Activated T-cell treated with anti-CD3 and anti-CD28 coated beads, Interleukin-2, amount 50 U/mL, for 1 hour (primary cell): ENCODE measurements at places on chromosomes 4 and X.

DNA sequence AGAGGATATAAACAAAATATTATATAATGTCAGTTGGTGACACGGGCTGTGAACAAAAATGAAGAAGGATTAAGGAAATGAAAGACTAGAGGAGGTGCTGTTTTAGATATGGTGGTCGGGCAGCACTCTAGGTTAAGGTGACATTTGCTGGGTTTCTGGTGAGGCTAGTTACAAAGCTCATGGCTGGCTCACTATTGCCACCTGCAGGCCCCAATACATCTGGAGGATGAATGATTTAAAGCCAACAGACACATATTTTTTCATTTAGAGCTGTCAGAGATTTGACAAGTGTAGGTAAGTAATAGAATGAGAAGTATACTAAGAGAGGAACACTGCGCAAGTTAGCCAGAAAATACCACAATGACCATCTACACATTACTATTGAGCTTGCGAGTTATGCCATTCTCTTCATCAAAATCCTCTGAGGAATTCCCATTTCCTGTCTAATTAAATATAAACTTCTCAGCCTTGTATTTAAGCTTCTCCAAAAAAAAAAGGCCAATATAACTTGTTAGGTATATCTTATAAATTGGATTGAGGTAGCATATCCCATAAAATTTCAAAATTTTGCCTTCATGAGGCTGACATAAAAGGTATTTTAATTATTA, 6.4 kb upstream of the FGG start:
- DNase-seq, result peak; percentile 38

DNA sequence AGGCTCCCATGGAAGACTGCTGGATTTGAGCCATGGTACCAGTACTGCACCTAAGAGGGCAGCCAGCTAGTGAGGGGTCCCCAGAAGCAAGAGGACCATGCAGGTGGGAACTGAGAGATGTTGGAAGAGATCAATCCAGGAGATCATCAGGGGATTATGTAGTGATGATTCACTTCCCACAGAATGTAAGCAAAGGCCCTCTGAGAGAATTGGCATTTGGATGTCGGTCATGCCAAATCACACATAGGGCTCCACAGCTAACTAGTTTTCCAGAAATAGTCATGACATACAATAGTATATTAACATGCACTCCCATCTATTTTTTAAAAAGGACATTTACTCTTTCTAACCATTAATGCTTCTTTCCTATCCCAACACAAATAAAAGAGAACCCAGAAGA, 112.5 kb downstream of the RASGEF1B start:
- DNase-seq, result no peak

GRCh38 chrX:150542846-150543229, 25.6 kb upstream of the MTM1 start:
- no peak for DNase-seq

- DNase-seq, result no peak
Observed at GRCh38 chrX:108261549-108262203, 170.1 kb downstream of the ATG4A start.

DNA sequence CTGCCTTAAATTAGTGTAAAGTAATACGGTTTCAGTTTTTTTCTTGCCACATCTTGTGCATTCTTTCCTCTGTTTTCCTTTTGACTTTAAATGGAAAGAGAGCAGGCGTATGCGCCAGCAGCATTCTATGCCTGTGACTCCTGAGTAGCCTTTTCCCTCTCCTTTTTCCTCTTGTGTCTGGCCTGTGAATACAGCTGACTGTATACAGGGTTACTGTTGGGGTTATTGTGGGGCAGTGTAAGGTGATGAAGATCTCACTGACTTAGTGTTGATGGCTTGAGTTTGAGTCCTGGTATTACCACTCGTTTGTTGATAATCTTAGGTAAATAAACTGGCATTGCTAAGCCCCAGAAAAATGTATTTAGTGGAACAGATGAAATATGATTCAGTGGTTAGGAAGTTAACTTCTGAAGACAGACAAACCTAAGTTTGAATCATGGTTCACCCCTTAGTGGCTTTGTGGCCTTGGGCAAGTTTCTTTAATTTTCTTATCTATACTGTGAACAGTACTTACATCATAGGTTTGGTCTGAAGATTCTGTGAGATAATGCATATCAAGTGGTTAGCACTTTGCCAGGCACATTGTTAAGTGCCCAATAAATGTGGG, 105.1 kb downstream of the FNIP2 start:
- DNase-seq, result no peak

DNA sequence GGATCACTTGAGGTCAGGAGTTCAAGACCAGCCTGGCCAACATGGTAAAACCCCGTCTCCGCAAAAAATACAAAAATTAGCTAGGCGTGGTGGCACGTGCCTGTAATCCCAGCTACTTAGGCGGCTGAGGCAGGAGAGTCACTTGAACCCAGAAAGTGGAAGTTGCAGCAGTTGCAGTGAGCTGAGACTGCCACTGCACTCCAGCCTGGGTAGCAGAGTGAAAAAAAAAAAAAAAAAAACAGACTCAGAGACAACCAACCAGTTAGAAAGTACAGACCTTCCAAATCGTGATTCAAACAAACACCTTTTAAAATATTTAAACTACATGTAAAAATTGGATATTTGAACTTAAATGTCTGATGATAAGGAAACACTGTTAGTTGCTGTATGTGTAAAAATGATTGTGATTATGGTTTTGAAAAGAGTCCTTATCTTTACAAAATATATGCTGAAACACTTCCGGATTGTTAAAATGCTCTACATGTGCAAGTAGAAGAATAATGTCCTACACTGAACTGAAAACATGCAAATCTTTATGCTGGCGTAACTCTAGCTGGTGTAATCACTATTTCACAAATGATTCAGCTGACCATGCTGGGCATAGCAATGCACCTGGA, 37.8 kb downstream of the SH3KBP1 start:
- DNase-seq, result no peak

DNA sequence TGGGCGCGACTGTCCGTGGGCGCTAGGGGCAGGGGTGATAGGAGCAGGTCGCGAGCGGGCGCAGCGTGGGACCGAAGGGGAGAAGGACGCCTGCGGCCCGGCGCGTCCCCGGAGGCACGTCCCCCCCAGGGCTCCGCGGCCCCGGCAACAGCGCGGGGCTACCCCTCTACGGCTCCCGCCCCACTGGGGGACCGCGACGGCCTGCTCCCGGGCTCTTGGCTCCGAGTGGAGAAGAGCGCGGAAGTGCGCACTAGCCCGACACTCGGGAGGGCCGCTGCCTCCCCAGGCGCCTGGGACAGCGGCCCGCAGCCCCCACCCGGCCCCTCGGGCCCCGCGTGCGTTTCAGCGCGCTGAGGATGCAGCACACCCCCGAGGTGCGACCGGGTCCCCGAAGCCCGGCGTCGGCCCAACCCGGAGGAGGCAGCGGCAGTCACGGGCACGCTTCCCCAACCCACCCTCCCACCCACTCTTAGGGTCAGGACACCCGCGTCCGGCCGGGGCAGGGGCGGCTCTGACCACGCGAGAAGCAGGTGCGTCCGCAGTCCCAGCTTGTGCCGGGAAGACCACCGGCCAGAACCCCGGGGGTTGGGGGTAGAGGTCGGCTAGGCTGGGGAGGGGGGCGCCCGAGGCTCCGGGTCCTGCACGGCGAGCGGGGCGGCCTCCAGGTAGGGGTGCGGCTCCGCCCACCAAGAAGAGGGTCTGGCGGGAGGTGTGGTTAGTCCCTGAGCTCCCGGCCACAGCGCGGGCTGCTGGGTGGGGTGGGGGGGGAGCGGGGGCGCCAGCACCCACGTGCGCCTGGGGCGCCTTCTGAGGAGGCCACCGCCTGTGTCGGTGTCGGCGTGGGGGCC, 18.5 kb upstream of the NAT8L start:
- no peak for DNase-seq

- DNase-seq, result no peak
Observed at GRCh38 chr4:95114521-95114920, 356.8 kb downstream of the BMPR1B start.

DNA sequence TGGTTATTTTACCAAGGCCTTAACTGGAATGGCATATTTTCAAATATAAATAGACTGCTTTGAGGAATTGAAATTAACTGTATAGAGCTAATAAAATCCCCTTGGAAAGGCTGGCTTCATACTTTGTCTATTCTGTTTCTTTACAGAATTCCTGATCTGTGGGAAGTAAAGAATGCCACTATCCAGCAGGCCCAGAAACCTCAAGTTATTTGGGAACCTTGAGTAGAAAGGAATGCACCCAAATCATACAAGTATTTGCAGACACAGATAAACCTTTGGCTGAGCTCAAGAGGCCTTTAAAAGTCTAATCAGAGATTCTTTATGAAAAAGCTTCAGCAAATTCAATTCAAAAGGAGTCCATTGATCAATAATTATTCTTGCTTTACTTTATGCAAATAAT, 975.7 kb upstream of the PABPC4L start:
- DNase-seq, result no peak

- peak; percentile 65 for DNase-seq
Observed at GRCh38 chrX:1661048-1661921, 46.4 kb downstream of the ASMT start.

DNA sequence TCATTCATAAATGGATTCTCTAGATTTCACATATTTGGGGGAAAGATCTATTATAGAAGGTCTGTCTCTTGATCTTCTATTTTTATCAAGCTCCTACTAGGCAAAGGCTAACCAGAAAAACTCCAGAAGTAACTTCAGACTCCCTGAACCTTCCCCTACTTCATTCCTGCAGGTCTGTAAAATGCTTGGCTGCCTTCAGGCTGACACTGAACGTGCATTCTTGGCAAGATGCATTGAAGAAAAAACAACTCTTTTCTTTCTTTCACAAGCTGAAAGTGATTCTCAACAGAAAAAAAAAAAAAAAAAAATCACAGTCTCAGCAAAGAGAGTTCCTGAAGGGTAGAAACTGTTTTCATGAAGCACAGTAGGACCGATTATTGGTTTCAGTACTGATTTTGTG, 12.7 kb downstream of the OPHN1 start:
- no peak for DNase-seq

- DNase-seq, result no peak
Observed at GRCh38 chr4:102850370-102850769, 18.4 kb upstream of the CISD2 start.
